IPS DF 19.7 (cell line): ENCODE measurements at places on chromosomes 11 and 22.

- no peak for DNase-seq
Measured at GRCh38 chr11:127042445-127042844, 41.9 kb upstream of the KIRREL3 start.

GRCh38 chr11:68962527-68963250 is 18.1 kb downstream of the MRGPRD start:
- no peak for DNase-seq

GRCh38 chr11:79431535-79431934 is 9.3 kb downstream of the TENM4 start:
- no peak for DNase-seq

- DNase-seq = no peak
Measured at GRCh38 chr11:22903782-22904181, 43.5 kb upstream of the CCDC179 start.

DNA sequence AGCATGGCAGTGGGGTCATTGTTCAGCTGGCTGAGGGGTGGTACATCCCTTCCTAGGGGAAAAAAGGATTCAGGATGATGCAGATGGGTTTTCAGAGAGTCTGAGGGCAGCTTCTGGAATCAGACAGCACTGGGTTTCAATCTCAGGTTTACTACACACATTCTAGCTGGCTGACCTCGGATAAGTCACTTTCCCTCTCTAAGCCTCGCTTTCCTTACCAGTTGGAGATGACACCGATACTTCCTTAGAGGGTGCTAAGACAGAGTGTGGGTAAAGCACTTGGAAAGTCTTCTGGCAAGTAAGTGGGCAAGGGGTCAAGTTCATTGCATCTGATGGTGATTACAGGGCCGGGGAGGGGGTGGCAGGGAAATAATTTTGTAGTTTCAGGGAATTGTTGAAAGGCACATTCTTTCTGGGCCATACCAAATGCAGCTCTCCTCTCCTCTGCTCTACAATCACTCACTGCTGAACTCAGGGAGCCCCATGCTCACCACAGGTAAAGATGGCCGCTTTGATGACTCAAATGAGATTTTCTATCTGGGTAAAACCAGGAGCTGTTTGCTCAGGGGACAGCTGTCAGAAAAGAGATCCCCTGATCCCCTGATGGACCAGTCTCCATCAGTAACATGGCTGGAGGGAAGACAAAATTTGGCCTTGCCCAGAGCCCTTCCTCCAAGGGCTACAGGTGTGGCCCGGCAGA is 6.5 kb upstream of the MIAT start:
- no peak for DNase-seq

- no peak for DNase-seq
Measured at GRCh38 chr22:41181349-41182241, 23.5 kb upstream of the L3MBTL2 start.
